Naive B cell (primary cell): ENCODE measurements at places on chromosomes 1 and 21.
A peak's percentile ranks its signal among the peaks of the same experiment; 100 is the strongest.

GRCh38 chr1:27118440-27118689 lies 36.6 kb downstream of the SLC9A1 start:
- no peak for DNase-seq

GRCh38 chr1:92709738-92710137 lies 75.2 kb downstream of the EVI5 start:
- DNase-seq = no peak

GRCh38 chr1:58596631-58597052 lies 19.6 kb upstream of the TACSTD2 start:
- no peak for DNase-seq

- no peak for DNase-seq
Measured at GRCh38 chr1:33242652-33243051, 13.6 kb upstream of the ZNF362 start.

DNA sequence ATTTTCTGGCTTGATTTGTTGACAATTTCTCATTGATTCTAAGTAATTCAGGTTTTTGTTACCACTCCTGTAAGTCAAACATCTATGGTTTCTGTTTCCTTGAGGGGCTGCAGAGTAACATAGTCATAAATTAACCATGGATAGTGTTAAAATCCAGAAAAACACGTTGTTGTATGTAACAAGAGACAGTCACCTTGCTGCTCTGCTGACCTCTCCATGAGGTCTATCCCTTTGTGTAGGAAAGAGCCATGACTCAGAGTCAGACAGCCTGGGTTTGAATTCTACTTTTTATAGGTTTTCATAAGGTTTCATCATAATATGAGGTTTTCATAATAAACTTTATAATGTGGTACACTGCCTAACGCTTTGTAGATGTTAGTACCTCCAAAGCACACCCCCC lies 27.6 kb upstream of the NBL1 start:
- DNase-seq = no peak

DNA sequence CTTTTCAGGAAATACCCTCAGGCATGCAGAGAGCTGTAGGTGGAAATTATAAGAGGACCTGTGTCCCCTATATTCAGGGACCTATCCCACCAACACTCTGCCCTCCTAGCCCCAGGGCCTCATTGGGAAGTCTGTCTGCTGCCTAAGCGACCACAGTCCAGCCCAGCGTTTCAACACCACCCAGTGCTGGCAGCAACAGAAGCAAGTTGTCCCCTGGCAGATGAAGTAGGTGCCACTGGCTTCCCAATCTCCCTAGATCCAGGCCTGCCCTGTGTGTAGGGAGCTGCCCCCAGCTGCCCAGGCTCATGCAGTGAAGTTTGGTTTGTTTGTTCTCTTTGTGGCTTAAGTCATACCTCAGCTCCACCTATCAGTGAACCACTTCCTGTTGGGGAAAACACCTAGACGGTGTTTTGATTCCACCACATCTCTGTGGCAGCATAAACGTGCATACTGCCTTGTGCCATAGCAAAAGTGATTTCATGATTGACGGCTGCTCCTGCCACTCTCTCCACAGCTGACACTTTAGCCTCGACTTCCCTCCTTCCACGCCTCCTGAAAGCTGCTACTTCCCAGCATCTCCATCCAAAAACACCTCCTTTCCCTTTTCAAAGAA lies 8.1 kb upstream of the LEFTY1 start:
- DNase-seq = peak; percentile 77

GRCh38 chr1:155522069-155522468 lies 40.5 kb downstream of the ASH1L start:
- DNase-seq = no peak

- no peak for DNase-seq
Measured at GRCh38 chr1:157844089-157844830, 2.7 kb upstream of the CD5L start.

DNA sequence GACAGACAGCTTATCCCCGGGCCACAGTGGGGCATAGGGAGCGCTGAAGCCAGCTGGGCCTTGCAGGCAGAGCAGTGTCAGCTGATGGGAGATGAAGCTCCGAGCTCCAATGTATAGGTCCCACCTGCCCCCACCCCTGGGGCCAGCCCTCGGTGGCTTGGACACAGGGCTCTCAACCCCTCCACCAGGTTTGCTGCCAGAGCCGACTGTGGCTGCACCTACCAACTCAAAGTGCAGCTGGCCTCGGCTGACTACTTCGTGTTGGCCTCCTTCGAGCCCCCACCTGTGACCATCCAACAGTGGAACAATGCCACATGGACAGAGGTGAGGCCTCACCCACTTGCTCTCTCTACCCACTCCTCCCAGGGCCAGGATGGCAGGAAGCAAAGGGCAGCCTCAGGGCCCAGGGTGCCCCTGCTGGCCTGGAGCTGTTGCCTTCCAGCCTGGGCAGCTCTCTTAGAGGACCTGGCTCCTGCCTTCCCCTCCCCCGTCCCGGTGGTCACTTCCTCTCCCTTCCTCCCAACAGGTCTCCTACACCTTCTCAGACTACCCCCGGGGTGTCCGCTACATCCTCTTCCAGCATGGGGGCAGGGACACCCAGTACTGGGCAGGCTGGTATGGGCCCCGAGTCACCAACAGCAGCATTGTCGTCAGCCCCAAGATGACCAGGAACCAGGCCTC lies 7.7 kb downstream of the MAD2L2 start:
- no peak for DNase-seq

DNA sequence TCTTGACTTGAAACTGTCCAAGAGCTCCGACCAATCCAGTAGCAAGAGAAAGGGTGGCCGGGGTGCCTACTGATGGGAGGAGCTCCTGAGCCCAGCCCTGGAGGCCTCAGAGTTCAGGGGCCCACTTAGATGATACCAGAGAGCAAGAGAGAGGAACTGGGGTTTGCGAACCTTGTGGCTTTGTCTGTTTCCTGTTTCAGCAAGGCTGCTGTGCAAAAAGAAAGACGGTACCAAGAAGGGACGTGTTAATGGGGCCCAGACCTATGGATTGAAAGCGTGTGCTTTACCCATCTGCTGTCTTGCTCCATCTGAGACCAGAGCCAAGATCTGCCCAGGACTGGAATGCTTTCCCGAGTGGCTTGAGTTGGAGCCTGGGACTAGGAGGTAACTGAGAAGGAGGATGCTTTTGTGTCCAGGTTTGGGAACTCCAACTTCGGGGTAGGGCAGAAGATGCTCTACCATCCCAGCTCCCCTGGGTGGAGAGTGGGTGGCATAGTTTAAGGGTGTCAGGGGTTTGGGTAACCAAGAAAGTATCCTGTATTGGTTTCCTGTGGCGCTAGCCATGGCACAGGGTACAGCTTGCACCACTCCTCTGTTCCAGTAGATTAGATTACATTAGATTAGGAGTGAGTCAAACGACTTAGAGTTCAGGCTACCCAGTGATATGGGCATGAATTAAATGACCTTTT lies at the start of gene TRAF3IP3:
Gene TRAF3IP3, plus strand, starts transcription at position 128 of the 689 bp plus-strand sequence. CDS start 3,987 bp downstream, outside the sequence.
- DNase-seq = peak; percentile 78

- DNase-seq = no peak
Measured at GRCh38 chr1:79875187-79875586, 868.7 kb upstream of the ADGRL4 start.

DNA sequence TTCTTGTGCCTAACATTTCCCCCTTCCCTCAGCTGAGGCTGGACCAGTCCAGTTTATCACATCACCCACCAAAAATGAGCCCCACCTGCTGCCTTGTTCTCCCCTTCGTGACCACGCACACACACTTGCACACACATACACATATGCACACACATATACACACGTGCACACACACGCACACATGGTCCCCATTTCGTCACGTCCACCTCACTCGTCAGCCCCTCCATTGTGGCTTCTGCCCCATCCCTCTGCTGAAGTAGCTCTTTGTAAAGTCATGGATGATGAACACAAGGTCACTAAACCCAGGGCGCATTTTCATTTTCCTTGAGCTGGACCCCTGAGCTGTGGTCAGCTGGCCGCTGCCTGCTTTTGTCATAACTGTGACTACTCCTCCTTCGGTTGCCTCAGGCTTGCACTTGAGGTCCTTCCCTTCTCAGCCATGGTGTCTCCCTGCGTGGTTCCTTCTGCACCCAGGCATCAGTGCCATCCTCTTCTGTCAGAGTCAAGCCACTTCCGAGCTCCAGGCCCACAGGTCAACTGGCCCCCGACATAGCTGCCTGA lies 93.8 kb downstream of the SYT2 start:
- DNase-seq = no peak

GRCh38 chr1:40692429-40692895 lies 958 bp downstream of the NFYC start:
- DNase-seq = no peak

GRCh38 chr1:38779491-38779890 lies 80.1 kb downstream of the RRAGC start:
- no peak for DNase-seq

GRCh38 chr1:69312055-69312732 lies 255.5 kb upstream of the LRRC7 start:
- no peak for DNase-seq

GRCh38 chr1:158035014-158035413 lies 41.6 kb downstream of the KIRREL1 start:
- no peak for DNase-seq

DNA sequence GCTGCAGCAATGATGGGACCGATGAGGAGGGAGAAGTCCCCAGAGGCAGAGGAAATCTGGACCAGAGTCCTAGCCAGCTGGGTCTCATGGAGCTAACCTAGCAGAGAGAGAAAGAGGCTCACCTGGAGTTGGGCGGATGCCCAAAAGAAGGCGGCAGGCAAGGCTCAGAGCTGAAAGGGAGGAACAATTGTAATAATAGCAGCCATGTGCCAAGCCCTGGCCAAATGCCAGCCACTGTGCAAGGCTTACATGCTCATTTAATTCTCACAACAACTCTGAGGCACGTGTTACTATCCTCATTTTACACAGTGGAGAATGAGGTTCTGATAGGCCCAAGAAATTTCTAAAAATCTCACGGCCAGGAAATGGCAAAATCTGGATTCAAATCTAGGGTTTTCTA lies 50.0 kb upstream of the ZNF648 start:
- DNase-seq = no peak

DNA sequence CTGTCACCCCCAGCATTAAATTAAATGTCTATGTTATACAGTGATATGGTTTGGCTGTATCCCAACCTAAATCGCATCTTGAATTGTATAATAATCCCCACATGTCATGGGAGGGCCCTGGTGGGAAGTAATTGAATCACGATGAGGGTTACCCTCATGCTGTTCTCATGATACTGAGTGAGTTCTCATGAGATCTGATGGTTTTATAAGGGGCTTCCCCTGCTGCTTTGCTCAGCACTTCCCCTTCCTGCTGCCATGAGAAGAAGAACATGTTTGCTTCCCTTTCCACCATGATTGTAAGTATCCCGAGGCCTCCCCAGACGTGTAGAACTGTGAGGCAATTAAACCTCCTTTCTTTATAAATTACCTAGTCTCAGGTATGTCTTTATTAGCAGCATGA lies 445.7 kb downstream of the MRPL39 start:
- no peak for DNase-seq

DNA sequence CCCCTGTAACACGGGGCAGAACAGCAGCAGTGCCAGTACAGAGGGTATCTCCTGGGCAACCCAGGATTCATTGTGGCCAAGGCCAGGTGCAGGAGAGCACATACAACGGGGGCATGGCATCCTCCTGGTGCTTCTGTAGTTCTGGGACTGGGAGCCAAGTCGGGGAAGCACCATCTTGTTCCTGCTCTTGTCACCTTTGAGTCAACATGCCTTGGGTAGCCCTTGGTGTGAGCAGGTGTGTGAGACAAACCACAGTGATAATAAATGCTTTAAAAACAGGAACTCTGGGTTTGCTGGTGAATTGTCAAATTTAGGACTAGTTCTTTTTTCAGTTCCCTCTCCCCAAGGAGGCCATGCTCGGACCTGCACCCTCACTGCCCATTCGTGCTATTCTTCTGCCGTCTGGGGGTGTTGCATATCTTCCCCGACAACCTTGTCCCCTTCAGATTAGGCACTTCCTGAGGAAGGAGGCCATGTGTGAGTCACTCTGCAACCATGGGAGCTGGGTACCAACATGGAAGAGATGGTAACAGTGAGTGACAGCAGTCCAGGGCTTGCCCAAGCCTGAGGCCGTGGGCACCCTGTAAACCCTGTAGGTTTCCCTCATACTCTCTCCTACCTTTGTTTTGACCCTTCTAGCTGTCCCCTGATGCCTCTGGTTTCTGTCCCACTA lies 150.2 kb downstream of the GRIK3 start:
- no peak for DNase-seq

DNA sequence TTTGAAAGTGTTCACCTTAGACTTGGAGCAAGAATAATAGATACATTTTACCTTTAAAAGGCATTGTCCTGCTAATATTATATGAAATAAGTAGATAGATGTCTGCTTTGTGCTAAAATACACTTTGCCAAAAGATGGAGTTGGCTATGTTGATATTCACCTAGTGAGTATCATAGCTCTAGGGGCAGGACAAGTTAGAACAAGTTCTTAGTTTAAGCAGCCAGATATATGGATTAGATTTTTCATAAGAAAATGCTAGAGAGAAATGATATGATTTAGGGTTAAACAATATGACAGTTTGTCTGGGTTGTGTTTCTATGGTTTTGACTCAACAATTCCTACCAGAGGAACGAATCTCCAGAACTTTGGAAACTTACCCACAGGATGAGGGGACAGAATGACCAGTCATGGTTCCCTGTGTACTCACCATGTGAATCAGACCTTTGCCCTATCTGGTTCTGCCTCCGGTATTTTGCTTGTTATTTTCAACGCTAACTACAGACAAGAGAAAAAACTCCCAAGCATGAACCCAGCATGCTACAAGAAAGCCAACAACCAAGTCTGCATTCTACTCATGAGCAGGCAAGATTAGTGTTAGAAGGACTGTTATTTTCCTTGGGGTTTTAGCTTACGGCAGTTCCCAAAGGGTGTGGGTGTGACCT lies 1.7 kb downstream of the F5 start:
- no peak for DNase-seq

- no peak for DNase-seq
Measured at GRCh38 chr1:56572334-56573050, 6.9 kb downstream of the PLPP3 start.

- no peak for DNase-seq
Measured at GRCh38 chr1:16393570-16394521, 26.8 kb downstream of the SZRD1 start.

GRCh38 chr1:209383907-209384709 lies 199.4 kb upstream of the CAMK1G start:
- DNase-seq = no peak

DNA sequence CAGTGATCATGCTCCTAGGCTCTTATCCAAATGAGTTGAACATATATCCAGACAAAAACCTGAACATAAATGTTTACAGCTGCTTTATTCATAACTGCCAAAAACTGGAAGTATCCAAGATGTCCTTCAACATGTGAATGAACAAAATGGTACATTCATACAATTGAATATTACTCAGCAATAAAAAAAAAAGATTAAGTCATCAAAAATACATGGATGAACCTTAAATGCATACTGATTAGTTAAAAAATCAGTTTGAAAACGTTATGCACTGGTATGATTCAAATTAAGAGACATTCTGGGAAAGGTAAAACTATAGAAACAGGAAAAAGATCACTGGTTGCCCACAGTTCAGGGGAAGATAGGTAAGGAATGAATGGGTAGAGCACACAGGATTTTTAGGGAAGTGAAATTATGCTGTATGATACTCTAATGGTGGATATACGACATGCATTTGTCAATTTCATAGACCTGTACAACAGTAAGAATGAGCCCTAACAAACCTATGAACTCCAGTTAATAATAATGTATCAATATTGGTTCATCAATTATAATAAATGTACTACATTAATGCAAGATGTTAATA lies 3.1 kb downstream of the LRRC40 start:
- no peak for DNase-seq
